ENCODE measurements at places on chromosomes 7 and 10. TPM values are rescaled to one million over a fixed set of nuclear protein-coding genes. Genes with fewer than 3 reads are reported as not detected.

IL2RA gene
- 201 TPM for total RNA-seq

CCM2 gene
- total RNA-seq, result 132 TPM

PTCD1 gene
- total RNA-seq, result 10.7 TPM

OR2A1 gene
- 0.06 TPM for total RNA-seq

FGFBP3 gene
- 3.0 TPM for total RNA-seq

FAM204A gene
- total RNA-seq, result 51.3 TPM

SORBS1 gene
- total RNA-seq, result 0.71 TPM

DNAJC2 gene
- 26.4 TPM for total RNA-seq

GJD4 gene
- total RNA-seq, result not detected

GPR37 gene
- not detected for total RNA-seq

MOGAT3 gene
- total RNA-seq, result not detected

MAGI2 gene
- 0.19 TPM for total RNA-seq

DNAJC12 gene
- total RNA-seq, result 3.6 TPM

MCMBP gene
- total RNA-seq, result 75.5 TPM

HYAL4 gene
- not detected for total RNA-seq

ENO4 gene
- total RNA-seq, result not detected

DRGX gene
- total RNA-seq, result not detected

NUP205 gene
- total RNA-seq, result 84.8 TPM

SCRN1 gene
- 11.5 TPM for total RNA-seq

SAP25 gene
- 54.3 TPM for total RNA-seq

PAX2 gene
- not detected for total RNA-seq

SEC23IP gene
- 64.2 TPM for total RNA-seq

ZDHHC4 gene
- 38.2 TPM for total RNA-seq

MNX1 gene
- not detected for total RNA-seq

KIAA1217 gene
- total RNA-seq, result not detected

CALHM3 gene
- 0.17 TPM for total RNA-seq

ZNF92 gene
- 25.5 TPM for total RNA-seq

DENND2A gene
- not detected for total RNA-seq

FOXL3 gene
- total RNA-seq, result not detected

TMEM184A gene
- total RNA-seq, result not detected

DENND10 gene
- 38.8 TPM for total RNA-seq

SH2D4B gene
- 0.22 TPM for total RNA-seq

GBX1 gene
- not detected for total RNA-seq

POLR2J2 gene
- 19.0 TPM for total RNA-seq

FAM24A gene
- not detected for total RNA-seq

EPHA1 gene
- 27.3 TPM for total RNA-seq

CLDN3 gene
- total RNA-seq, result not detected

ICA1 gene
- 0.91 TPM for total RNA-seq

ZNF804B gene
- not detected for total RNA-seq

GPNMB gene
- total RNA-seq, result 25.3 TPM

SFRP5 gene
- 0.23 TPM for total RNA-seq

Measured in activated naive CD8-positive, alpha-beta T cell treated with anti-CD3 and anti-CD28 coated beads, Interleukin-2, amount 10 ng/mL, durations not matched to agents 7 days and 5 days (primary cell).